ENCODE measurements at places on chromosomes 7 and 10. TPM values are rescaled to one million over a fixed set of nuclear protein-coding genes. Genes with fewer than 3 reads are reported as not detected.

UBN2 gene
- total RNA-seq: 7.1 TPM

RPEL1 gene
- 0.17 TPM for total RNA-seq

RET gene
- 1.0 TPM for total RNA-seq

PLXNA4 gene
- total RNA-seq: 1.5 TPM

GLCCI1 gene
- total RNA-seq: 0.85 TPM

HOXA2 gene
- 0.33 TPM for total RNA-seq

ITIH2 gene
- total RNA-seq: not detected

MEPCE gene
- 56.5 TPM for total RNA-seq

ERVW-1 gene
- total RNA-seq: not detected

SFXN2 gene
- 7.1 TPM for total RNA-seq

PMPCB gene
- total RNA-seq: 58.2 TPM

TAX1BP1 gene
- 88.8 TPM for total RNA-seq

C7orf57 gene
- total RNA-seq: not detected

TMEM26 gene
- total RNA-seq: not detected

PLEKHS1 gene
- not detected for total RNA-seq

DYDC1 gene
- total RNA-seq: not detected

CDHR1 gene
- 0.68 TPM for total RNA-seq

NPY4R2 gene
- not detected for total RNA-seq

HOXA7 gene
- total RNA-seq: 2.9 TPM

SOSTDC1 gene
- total RNA-seq: 0.05 TPM

ECHDC3 gene
- 26.0 TPM for total RNA-seq

HMX3 gene
- not detected for total RNA-seq

PRRT4 gene
- total RNA-seq: not detected

IQUB gene
- total RNA-seq: 0.34 TPM

Data from dermis blood vessel endothelial cell (primary cell).